ENCODE measurements at places on chromosomes 13 and 19. TPM values are rescaled to one million over a fixed set of nuclear protein-coding genes. Genes with fewer than 3 reads are reported as not detected.

WASF3 gene
- total RNA-seq: 19.9 TPM

DAND5 gene
- total RNA-seq: not detected

LILRB2 gene
- not detected for total RNA-seq

CYP4F2 gene
- total RNA-seq: not detected

EXOC3L2 gene
- not detected for total RNA-seq

PEX11G gene
- 5.2 TPM for total RNA-seq

CDC37 gene
- total RNA-seq: 268 TPM

C19orf73 gene
- total RNA-seq: not detected

ZNF541 gene
- total RNA-seq: not detected

HIPK4 gene
- not detected for total RNA-seq

ZNF569 gene
- total RNA-seq: 7.2 TPM

ZNF85 gene
- total RNA-seq: 15.3 TPM

ATP4A gene
- total RNA-seq: not detected

RASL11A gene
- total RNA-seq: 1.1 TPM

KLK6 gene
- total RNA-seq: not detected

LILRB1 gene
- not detected for total RNA-seq

PSG7 gene
- total RNA-seq: not detected

IGSF23 gene
- total RNA-seq: not detected

DENND1C gene
- total RNA-seq: not detected

ICAM5 gene
- 45.4 TPM for total RNA-seq

GIPR gene
- total RNA-seq: not detected

SHISA2 gene
- 0.13 TPM for total RNA-seq

C19orf44 gene
- 5.1 TPM for total RNA-seq

C19orf38 gene
- 0.22 TPM for total RNA-seq

STXBP2 gene
- 1.8 TPM for total RNA-seq

ZNF554 gene
- total RNA-seq: 3.0 TPM

SPACA4 gene
- total RNA-seq: not detected

OR7C1 gene
- total RNA-seq: not detected

RYR1 gene
- total RNA-seq: under 0.01 TPM

CEP89 gene
- total RNA-seq: 11.5 TPM

DHRS12 gene
- total RNA-seq: 5.7 TPM

MAST1 gene
- 1.8 TPM for total RNA-seq

HRC gene
- not detected for total RNA-seq

RTBDN gene
- total RNA-seq: not detected

FBXW9 gene
- total RNA-seq: 13.8 TPM

PHF11 gene
- total RNA-seq: 16.9 TPM

MCF2L gene
- not detected for total RNA-seq

C19orf67 gene
- not detected for total RNA-seq

URAD gene
- total RNA-seq: not detected

FRY gene
- total RNA-seq: 4.3 TPM

EPSTI1 gene
- 9.4 TPM for total RNA-seq

USHBP1 gene
- total RNA-seq: not detected

CACNG7 gene
- not detected for total RNA-seq
